ENCODE measurements at places on chromosomes 5 and 9. TPM values are rescaled to one million over a fixed set of nuclear protein-coding genes. Genes with fewer than 3 reads are reported as not detected.

The HARS2 gene
- total RNA-seq = 5.9 TPM

The OR4F3 gene
- total RNA-seq = not detected

The STOML2 gene
- 33.4 TPM for total RNA-seq

The ARL14EPL gene
- not detected for total RNA-seq

The GABRA6 gene
- total RNA-seq = not detected
